ENCODE measurements at places on chromosomes 5 and 9. TPM values are rescaled to one million over a fixed set of nuclear protein-coding genes. Genes with fewer than 3 reads are reported as not detected.

The DRD1 gene
- total RNA-seq = not detected

DNA sequence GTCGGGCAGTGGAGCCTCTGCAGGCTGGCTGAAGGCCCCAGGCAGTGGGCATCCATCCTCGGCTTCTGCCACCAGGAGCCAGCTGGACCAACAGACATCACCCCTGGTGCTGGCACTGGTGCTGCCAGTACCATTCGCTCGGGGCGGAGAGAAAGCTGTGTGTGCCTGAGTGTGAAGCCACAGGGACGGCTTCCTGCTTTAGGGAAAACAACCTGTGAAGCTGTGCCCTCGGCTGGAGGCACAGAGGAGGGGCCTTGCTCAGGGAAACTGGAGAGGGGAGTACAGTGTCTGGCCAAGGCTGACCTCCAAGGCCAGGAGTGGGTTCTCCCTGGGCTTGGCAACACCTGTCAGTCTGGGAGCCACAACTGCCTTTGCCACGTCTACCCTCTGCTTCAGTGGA lies 38.3 kb downstream of the NEK6 start:
- no peak overlapping the region for H3K27ac ChIP-seq
- no peaks in the 10 kb centered on the region for H3K36me3 ChIP-seq
- no peak for DNase-seq
- peaks cover 89% of the 10 kb centered on the region for H3K4me1 ChIP-seq
- H3K4me3 ChIP-seq = no peak overlapping the region
- H3K27me3 ChIP-seq = no peaks in the 10 kb centered on the region

The CATSPER3 gene
- total RNA-seq = 0.51 TPM

DNA sequence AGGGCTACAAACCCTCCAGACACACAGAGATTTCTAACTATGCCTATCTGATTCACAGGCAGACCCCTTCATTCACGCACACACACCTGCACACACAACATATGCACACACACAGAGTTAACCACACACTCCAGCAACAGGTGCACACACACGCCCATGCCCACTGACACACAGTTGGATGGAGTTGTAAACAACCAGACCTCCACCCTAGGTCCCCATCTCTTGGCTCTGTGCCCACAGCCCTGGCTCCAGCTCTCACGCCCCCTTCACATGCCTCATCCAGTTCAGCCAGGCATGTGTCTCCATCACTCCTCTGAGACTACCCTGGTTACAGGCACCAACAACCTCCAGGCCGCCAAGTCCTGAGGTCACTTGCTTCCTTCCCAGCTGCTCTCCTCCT lies 61.1 kb downstream of the PSD2 start:
- peak; percentile 57 for DNase-seq
- no peak overlapping the region for H3K4me3 ChIP-seq
- no peaks in the 10 kb centered on the region for H3K4me1 ChIP-seq
- H3K36me3 ChIP-seq = no peaks in the 10 kb centered on the region

DNA sequence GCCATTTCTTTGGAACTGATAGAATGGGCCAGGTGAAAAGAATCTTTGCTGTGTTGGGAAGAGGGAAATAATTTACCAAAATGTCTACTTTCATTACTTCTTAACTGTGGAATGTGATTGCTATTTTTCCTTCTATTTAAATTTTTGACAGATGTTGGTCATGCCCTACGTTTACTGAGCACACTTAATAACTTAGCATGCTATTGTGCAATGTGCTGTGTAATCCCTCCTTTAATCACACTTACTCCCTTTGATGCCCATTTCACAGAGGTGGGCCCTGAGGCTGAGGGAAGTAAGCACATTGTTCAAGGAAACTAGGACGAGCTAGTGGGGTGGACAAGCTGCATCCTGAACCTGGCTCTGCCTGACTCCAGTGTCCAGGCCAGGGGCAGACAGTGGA lies 47.8 kb upstream of the INSYN2B start:
- no peaks in the 10 kb centered on the region for H3K4me1 ChIP-seq
- H3K27ac ChIP-seq = no peak overlapping the region
- H3K27me3 ChIP-seq = no peaks in the 10 kb centered on the region
- no peak overlapping the region for H3K4me3 ChIP-seq
- peaks cover 23% of the 10 kb centered on the region for H3K36me3 ChIP-seq

- H3K27ac ChIP-seq = no peak overlapping the region
- no peaks in the 10 kb centered on the region for H3K36me3 ChIP-seq
- no peaks in the 10 kb centered on the region for H3K27me3 ChIP-seq
These were observed 167.0 kb downstream of the FGF18 start for GRCh38 chr5:171586436-171586835.

GRCh38 chr5:143717400-143717799 lies 94.6 kb upstream of the HMHB1 start:
- peaks cover 4% of the 10 kb centered on the region for H3K4me1 ChIP-seq
- no peak overlapping the region for H3K4me3 ChIP-seq
- H3K27me3 ChIP-seq = no peaks in the 10 kb centered on the region
- H3K36me3 ChIP-seq = no peaks in the 10 kb centered on the region
